ENCODE measurements at places on chromosomes 7 and 10.

GRCh38 chr10:634256-634655 is 55.2 kb downstream of the DIP2C start:
- DNase-seq, result no peak

DNA sequence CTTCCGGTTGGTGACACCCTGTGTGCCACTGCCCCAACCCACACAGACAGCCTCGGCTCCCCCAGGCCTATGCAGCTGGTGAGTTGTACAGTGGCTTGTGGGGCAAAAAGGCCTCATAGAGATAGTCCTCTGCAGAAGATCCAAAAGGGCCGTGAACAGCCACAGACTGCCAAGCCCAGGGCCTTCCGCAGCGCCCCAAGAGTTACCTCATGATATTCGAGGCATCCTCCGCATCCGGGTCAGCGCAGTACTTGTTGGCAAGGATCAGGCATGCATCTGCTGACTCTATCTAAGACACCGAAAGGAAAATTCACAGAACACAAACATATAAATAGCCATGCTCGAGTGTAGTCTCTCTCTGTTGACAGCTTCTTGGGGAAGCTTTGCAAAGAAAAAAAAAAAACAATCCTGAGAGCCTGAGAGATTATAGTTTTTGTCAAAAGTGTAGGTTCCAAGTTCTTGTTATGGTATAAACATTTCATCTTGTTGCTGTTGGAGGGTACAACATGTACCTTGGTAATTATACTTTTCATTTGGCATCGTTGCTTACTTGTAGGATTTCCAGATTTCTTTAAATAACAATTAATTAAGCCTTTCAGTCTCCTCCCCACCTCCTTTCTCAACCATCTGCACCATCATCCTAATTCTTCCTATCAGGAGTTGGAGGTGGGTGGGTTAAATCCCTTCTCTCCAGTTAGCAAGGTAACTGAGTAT is 553.0 kb downstream of the KCNMA1 start:
- no peak for DNase-seq

DNA sequence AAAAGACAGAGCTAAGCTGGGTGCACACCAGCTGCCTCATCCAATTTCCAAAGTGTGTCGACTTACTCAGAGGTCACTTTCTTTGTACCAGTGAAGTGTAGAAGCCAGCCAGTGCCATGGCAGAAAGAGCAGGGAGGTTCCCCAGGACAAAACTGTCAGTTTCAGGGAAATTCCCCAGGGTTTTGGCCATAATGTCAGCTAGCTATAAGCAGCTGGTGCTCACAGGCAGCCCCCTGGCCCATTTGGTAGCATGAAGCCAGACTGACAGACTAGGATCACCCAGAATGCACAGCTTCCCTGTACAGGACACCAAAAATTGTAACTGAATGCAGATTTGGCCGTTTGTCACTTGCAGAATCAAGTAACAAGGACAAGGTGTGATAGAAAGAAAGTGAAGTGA is 28.6 kb downstream of the MRPL32 start:
- DNase-seq, result no peak

DNA sequence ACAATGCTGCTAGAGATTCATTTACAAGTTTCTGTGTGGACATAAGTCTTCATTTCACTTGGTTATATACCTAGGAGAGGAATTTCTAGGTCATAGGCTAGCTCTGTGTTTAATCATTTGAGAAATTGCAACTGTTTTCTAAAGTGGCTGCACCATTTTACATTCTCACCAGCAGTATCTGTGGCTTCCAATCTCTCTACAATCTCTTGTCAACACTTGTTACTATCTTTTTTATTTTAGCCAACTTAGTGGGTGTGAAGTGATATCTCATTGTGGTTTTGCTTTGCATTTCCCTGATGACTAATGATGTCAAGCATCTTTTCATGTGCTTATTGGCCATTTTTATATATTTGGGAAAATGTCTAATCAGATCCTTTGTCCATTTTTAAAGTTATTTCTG is 53.0 kb upstream of the DRGX start:
- DNase-seq, result no peak

- DNase-seq, result no peak
Observed at GRCh38 chr7:52325237-52325636, 710.2 kb upstream of the POM121L12 start.

- no peak for DNase-seq
Observed at GRCh38 chr7:47227762-47228177, 354.1 kb downstream of the TNS3 start.

DNA sequence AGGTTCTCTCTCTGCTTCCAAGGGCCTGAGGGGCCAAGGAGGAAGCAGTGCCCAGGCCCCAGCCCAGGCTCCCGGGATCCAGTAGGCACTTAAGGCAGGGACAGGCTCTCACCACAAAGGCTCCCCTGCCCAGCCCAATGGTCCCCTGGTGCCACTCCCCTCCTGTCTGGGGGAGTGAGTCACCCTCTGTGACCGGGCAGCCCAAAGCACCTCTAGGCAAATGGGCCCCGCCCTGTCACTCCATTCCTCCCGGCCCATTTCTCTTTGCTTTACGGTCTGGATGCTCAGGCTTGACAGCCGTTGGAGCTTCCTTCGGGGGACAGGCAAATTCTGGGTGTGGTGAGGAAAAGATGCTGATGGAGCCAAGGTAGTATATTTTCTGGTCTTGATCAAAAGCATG is at the start of gene CALHM3:
TSS of gene CALHM3 (minus strand) at position 106 of the 400 bp plus-strand sequence. CDS start 208 bp downstream, outside the sequence.
- DNase-seq, result no peak

GRCh38 chr10:35533565-35533964 is 71.6 kb upstream of the GJD4 start:
- no peak for DNase-seq

GRCh38 chr10:29723726-29724125 is 89.0 kb upstream of the SVIL start:
- no peak for DNase-seq

DNA sequence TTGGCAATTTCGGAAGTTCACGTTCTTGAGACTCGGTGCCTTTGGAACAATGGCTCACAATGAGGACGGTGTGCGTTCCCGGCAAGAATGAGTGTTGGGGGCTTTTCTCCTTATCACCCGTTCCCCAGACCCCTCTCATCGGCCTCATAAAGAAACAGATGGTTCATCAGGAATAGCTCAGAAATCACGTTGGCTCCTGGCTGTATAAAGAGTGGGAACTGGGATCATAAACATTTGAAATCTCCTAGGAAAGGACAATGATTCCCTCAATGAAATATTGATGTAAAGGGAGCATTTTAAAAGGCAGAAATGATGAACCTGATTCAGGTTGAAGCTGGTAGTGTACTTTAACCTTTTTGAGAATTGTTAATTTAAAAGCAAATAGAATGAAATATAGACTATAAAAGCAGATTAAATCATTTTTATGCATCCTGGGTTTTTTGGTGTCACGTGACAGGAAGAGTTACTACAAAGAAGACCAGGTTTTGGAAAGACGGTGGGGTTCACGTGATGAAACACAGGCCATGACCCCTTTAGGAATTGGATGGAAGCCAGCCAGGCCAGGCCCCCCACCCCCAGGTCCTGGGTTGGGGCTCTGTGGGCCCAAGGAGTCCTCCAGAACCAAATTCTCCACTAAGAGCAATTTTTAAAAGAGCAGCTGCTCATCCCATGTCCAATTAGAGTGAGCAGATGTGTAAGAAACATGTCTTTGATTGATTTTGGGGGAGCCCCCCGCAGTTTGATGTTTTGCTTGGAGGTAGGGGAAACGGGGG is 63.0 kb downstream of the CUX1 start:
- no peak for DNase-seq

DNA sequence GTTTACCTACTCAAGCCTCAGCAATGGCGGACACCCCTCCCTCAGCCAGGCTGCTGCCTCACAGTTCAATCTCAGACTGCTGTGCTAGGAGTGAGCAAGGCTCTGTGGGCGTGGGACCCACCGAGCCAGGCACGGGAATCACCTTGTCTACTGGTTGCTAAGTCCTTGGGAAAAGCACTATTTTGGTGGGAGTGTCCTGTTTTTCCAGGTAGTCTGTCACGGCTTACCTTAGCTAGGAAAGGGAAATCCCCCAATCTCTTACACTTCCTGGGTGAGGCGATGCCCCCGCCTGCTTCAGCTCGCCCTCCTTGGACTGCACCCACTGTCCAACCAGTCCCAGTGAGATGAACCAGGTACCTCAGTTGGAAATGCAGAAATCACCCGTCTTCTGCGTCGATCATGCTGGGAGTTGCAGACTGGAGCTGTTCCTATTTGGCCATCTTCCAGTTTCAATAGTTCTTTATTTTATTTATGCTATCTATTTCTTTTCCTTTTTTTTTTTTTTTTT is at the start of gene HYAL4:
TSS of gene HYAL4 (plus strand) at position 458 of the 508 bp plus-strand sequence. CDS start 23,105 bp downstream, outside the sequence.
- DNase-seq, result no peak

DNA sequence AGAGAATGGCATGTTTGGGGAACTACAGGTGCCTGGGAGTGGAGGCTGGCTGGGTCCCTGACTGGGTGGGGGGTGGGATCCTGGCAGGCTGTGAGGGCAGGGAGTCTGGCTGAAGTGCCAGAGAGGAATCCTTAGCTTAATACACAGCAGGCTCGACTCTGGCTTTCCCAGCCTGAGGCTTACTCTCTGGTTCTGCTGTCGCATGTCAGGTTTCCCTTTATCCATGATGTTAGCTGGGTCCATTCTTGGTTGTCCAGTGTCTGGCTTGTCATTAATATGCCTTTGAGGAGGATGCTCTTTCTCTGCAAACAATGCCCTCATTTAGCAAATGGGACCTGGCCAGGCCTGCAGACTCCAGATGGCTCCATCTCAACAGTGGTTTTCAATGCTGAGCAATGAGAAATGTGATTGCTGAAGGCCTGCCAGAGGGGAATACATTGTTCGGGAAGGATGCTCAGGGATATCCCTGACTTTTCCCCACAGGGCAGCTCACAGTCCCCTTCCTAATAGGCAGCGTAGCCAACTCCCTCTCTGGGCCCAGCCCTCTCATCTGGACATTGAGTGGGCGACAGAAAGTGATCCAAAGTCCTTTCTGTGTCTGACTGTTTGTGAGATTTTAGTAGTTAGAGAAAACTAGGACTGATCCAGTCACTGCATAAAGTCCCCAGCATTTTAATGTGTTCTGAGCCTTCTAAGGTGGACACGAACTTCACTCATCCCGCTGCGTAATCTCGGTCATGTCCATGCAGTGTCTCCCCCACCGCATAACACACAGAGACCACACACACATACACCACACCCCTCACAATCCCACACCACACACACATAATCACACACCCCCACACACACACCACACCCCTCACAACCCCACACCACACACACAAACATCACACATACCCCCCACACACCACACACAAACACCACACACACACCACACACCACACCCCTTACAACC is 124.9 kb downstream of the ANLN start:
- DNase-seq, result no peak

DNA sequence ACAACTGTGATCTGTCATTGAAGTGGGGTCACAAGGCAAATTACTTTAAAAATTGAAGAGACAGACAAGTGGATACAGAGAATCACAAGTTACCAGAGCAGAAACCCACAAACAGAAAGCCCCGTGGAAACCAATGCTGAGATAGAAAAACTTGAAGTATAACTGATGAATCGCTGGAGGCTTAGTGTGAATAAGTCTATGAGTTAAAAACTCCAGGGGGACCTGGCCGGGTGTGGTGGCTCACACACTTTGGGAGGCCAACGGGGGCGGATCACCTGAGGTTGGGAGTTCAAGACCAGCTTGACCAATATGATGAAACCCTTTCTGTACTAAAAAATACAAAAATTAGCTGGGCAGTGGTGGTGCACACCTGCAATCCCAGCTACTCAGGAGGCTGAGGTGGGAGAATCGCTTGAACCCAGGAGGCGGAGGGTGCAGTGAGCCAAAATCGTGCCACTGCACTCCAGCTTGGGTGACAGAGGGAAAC is 69.7 kb upstream of the ZNRF2 start:
- DNase-seq, result no peak

DNA sequence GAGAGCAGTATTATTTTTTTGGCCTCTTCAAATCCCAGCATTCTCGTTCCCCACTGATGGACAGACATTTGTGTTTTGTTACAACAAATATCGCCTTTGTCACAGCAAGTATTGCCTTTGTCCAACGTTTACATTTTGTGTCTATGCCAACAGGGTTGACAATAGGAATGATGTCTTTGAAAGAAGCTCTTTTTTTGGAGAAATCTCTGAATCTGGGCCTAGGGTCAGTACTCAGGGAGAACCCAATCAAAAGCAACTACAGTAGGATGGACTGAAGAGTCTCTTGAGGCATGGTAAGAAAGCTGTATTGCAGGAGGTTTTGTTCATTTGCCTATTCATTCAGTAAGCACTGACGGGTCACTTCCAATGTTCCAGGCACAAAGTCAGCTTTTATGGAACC is 57.7 kb upstream of the KLF14 start:
- DNase-seq, result no peak

DNA sequence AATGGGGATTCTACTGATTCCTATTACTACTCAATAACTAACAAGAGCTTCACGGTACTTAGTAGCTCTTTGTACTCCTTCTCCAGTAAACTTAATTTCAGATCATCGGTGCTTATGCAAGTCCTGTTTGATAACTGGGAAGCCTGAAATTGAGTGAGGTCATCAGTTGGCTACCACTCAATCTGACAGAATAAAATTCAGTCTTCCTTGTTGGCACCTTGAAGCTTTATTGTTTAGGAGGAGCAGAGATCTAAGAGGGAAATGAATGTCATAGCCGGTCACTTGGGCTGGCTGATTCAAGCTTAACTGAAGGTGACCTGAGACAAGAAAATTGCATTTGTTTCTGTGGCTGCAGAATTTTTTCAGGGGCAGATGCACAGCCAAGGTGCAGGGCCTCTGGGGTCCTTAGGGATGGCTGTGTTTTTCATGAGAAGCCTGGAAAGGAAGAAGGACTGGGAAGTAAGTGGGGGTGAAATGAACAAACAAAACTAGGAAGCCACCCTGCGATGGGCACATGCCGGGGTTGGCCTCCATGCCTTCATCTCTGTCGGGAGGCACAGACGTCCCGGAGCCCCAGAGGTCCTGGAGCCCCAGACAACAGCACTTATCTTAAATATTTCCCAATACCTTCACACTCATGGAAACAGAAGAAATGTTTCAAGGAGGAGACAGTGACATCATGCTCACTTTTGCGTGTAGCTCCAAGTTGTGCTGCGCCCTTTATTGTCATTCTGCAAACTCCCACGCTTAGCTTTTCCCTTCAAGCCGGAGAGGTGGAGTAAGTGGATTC is 85.0 kb upstream of the KIF5B start:
- no peak for DNase-seq

DNA sequence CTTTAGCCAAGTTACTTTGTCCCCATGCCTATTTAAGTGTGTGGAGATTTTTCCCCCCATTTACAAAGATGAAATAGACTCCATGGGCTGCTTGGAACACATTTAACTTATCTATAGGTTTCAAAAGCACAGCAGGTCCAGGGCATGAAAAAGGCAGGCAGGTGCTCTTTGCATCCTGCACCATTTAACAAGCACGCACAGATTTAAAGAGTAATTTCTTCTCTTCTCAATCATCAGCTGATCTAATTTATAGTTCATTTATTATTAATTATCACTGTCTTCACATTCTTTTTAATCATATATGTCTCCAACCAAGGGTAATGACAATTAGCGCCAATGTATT is 156.8 kb downstream of the CACNA2D1 start:
- no peak for DNase-seq

GRCh38 chr10:114957122-114957521 is 19.1 kb downstream of the TRUB1 start:
- no peak for DNase-seq
